ENCODE measurements at places on chromosomes 7 and 10.

DNA sequence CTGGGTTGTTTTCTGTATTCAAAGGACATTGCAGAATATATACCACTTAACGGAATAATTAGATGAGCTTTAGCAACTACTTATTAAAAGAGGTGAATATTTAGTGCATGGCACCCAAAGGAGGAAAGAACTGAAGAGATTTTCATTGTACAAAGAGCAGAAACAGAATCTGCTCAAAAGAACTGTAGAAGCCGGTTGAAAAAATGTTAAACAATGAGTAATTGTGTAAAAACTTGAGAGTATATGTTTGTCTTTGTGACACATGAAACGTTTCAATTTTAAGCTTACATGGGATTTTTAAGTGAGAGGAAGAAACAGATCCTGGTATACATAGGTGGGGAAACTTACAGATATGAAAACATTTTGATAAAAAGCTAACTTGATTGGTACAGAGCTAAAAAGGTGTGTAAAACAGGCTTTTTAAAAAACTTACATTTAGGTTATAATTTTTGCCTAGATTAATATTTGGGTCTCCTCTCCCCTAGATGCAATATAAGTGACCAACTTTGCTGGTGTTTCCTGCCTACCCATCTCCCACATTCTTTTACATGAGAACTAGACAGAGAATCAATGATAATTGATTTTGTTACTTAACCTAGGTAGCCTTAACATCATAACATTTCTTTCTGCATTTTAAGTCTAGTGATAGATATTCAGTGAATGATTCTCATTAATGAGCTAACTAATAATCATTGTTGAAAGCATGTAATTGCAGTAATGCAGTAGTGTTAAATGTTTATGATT, 6.8 kb downstream of the ARL5B start:
- DNase-seq, result no peak

GRCh38 chr7:158991824-158992621, 135.7 kb downstream of the DYNC2I1 start:
- no peak for DNase-seq

GRCh38 chr10:112790921-112791320, 159.1 kb upstream of the TCF7L2 start:
- DNase-seq, result no peak

DNA sequence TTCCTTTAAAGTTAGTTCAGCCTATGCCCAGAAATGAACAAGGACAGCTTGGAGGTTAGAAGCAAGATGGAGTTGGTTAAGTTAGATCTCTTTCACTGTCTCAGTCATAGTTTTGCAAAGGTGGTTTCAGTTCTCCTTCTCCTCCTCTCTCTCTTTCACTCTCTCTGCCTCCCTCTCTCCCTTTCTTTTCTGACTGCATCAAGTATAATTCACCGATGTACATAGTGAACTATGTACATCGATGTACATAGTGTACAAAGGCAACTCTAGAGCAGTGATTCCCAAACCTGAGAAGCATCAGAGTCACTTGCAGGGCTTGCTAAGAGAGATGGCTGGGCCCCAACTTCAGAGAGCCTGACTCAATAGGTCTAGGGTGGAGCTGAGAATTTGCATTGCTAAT, 1259.7 kb downstream of the TYW1 start:
- no peak for DNase-seq

DNA sequence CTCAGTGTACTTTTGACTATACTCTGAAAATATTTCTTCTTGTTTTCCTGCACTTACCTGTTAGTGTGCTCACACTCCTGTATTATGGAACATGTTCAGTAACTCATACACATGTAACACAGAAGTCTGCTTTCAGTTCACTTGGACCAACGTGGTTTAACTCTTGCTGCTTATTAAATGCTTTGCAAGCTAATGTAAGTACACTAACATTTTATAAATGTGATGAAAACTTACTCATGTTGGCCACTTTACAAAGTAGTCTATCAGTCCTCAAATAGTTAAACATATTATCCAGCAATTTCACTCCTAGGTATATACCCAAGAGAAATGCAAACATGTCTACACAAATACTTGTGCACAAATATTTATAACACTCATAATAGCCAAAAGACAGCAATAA, 98.4 kb downstream of the UBE2H start:
- no peak for DNase-seq

DNA sequence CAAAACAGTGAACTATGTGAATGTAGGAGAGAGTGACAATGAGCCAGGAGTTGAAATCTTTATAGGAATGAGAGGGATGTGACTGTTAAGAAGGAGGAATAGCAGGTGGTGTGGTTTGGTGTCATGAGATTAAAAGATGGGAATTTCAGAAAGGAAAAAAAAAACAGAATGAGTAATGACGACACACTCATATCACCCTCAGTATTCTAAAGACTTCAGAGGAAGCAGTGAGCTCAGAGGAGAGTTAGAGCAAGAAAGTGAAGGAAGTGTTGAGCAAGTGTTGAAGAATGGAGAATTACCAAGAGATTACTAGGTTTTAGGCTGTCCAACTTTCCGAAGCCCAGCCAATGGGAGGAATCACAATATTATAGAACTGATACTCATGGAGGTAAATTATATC, 220.5 kb upstream of the HGF start:
- DNase-seq, result no peak

DNA sequence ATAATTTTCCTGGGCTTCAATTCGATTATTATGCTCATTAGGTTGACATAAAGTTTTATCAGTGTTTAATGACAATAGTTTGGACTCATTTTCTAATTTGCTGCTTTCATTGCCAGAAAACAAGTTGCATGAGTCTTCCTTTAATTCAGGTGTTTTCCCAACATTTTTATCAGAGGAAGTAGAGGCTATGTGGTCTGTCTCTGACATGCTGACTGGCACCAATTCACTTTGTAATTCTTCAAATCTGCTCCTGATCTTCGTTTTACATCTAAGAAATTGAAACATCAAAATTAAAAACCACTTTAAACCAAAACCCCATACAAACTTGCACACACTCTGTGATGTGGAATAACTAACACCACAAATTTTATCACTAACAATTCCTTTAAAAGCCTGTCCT, 10.9 kb downstream of the CCDC186 start:
- DNase-seq, result no peak

DNA sequence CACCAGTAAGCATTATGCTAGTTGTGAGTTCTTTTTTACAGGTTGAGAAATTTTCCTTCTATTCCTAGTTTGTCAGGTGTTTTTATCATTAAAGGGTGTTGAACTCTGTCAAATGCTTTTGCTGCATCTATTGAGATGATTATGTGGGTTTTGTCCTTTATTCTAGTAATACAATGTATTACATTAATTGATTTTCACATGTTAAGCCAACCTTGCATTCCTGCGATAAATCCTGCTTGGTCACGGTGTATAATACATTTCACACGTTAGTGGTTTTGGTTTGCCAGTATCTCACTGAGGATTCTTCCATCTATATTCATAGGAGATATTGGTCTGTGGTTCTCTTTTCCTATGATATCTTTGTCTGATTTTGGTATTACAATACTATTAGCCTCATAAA, 136.0 kb downstream of the UBE2H start:
- no peak for DNase-seq

- DNase-seq, result no peak
Measured at GRCh38 chr7:24816868-24817267, 59.6 kb upstream of the GSDME start.

DNA sequence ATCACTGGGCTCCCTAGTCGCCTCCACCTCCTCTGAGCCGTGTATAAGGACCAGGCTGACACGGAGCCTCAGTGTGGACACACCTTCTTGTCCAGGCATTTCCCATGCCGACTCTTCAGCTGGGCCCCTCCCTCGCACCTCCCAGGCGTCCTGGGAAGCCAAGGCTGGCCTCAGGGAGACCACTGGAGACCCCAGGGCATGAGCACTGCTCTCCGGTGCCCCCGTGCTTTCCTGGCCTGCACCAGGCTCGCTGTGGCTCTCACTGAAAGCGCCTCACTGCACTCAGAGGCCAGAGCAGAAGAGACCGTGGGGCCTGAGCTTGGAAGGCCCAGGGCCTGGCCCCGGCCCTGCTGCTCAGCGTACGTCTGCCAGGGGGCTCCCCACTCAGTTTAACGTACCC, 31.4 kb downstream of the LRRC27 start:
- DNase-seq, result no peak

DNA sequence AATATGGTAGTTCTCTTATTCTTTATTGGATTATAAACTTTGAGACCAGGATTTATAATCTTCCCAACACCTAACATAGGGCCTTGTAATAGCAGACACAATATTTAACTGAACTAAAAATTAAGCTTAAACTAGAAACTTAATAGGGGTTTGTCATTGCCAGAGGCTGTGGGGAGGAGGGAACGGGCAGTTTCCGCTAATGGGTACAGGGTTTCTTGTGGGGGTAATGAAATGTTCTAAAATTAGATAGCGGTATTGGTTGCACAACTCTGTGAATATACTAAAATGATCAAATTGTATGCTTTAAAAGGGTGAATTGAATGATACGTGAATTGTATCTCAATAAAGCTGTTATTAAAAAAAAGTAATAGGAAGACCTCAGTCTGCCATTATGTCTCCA, 45.4 kb downstream of the NT5C2 start:
- no peak for DNase-seq

- no peak for DNase-seq
Measured at GRCh38 chr7:24963218-24963617, 16.8 kb downstream of the OSBPL3 start.

- DNase-seq, result no peak
Measured at GRCh38 chr7:132410385-132410784, 165.9 kb downstream of the PLXNA4 start.
